MG63 (cell line): ENCODE measurements at places on chromosomes 3 and 15. TPM values are rescaled to one million over a fixed set of nuclear protein-coding genes. Genes with fewer than 3 reads are reported as not detected.

GRCh38 chr3:161454615-161455014 lies 42.0 kb upstream of the OTOL1 start:
- DNase-seq: no peak

DNA sequence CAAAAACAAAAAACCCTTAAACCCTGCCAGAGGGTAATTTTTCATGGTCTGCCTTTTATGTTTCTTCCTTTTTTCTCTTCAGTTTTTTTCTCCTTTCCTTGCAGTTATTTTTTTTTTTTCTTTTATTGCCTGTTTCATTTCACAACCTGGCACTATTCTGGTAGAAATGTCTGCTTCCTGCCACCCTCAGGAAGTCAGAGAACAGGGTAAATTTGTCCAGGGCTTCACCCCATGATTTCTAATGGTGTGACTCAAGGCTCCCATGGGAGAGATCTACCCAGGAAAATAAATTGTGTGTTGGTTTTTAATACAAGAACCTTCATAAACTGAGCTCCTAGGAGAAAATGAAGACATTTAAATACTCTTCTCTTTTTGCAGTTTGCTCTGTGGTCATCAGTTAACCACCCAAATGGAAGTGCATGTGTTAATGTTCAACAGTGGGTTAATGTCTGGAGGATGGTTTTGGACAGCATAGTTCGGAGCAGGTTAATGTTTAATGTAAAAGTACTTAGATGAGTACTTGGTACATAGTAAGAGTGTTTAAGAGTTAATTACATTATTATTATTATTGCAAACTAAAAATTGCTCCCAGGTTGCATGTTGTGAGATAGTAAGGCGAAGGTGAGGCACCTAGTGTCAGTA lies 45.9 kb downstream of the CGNL1 start:
- no peak for DNase-seq

- no peak for DNase-seq
These were observed 25.9 kb upstream of the RAB6B start for GRCh38 chr3:133921592-133921991.

DNA sequence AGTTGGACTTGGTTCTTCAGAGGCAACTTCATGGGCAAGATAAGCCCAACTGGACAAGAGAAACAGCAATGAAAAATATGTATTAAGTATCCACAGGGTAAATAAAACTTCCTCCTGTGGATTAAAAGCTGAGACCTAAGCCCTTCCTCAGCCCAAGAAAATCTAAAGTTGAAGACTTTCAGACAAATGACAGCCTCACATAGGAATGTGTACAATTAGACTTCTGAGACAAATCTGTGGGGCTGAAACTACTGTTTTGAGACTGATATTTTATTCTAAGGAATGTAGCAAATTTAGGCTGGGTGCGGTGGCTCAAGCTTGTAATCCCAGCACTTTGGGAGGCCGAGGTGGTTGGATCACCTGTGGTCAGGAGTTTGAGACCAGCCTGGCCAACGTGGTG lies 74.2 kb upstream of the IL12A start:
- DNase-seq: no peak

The PLS1 gene
- 1.3 and 2.1 TPM in 2 replicates for total RNA-seq
